Inflammatory macrophage treated with lipopolysaccharide for 4 hours (primary cell): ENCODE measurements at places on chromosomes 3 and 15.

DNA sequence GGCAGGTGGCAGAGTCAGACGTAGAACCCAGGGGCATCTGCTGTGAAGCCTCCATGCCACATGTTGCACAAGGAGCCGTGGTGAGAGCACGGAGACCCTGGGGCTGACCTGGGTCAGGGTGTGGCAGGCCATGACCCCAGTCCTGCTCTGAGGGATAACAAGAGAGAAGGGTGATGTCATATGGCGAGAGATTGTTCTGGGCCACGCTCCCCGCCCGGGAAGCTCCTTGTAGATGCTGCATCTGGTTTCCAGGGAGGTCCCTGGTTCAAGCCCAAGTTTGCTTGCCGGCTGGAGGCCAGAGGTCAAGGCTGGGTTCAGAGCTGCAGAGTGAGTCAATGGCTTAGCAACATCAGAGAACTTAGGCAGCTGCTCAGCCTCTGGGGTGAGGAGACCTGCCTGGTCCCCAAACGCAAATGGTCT, 17.3 kb downstream of the FGD5 start:
- DNase-seq: no peak

- DNase-seq: peak; percentile 61
These were observed at the start of gene CIB2 for GRCh38 chr15:78131295-78132061. TSS of gene CIB2 (minus strand) at chr15:78131445. CDS start at chr15:78131215, 230 bp downstream.

GRCh38 chr15:34729886-34730285, 24.9 kb downstream of the GJD2 start:
- no peak for DNase-seq

- no peak for DNase-seq
These were observed 32.4 kb upstream of the SNX4 start for GRCh38 chr3:125552401-125552800.

DNA sequence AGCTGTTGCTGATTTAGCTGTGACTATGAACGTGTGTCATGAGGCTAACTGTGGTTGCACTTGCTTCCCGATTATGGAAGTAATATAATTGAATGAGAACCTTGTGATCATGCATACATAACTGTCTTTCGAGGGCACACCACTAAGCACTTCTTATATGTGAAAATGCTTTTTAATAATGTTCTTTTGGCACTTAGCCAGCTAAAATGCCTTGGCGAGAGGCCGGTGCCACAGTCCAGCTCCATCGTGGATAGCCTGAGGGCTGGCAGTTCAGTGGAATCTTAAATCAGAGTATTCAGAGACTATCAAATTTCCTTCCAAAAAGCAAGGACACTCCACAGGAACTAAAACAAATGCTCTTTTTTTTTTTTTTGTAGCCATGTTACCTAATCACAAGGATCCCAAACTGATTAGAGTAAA, 161.6 kb upstream of the FRMD4B start:
- DNase-seq: peak; percentile 73

- peak; percentile 79 for DNase-seq
These were observed 28.4 kb downstream of the IRAK2 start for GRCh38 chr3:10192953-10193691.

GRCh38 chr3:110625201-110625747, 446.3 kb upstream of the NECTIN3 start:
- no peak for DNase-seq

GRCh38 chr3:30492322-30493192, 113.8 kb upstream of the TGFBR2 start:
- peak; percentile 69 for DNase-seq

GRCh38 chr3:100231668-100232067, 29.1 kb upstream of the TBC1D23 start:
- DNase-seq: no peak

DNA sequence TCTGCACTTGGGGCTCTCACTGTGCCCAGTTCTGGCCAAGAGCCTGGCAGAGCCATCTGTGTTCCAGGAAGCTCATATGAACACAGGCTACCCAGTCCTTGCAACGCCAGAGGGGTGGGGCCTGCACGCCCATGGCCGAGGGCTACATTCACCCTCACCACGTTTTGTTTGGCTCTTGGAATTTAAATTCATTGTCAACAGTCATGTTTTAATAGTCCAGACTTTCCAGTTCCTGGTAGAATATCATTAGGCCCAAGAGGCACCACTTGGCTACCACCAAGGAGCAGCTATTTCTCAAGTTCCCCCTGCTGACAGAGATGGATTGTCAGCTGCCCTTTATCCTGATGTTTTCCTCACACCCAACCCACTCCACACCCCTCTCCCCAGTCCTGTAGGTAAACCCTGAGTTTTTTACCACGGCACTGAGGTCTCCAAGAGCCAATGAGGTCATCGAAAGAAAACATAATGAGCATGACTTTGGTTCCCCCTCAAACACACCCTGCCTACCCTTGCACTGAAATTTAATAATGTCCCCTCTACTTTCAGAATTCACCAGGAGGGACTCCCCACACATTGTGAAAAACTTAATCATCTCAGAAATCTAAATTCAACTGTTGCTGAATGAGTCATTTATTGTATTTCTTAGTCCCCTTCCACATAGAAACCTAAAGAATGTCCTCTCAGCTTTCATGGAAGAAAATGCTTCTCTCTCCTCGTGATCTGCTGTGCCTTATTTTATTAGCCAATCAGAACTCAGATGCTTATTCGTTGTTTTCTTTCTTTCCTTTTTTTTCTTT, 125.1 kb downstream of the SHQ1 start:
- peak; percentile 6 for DNase-seq

DNA sequence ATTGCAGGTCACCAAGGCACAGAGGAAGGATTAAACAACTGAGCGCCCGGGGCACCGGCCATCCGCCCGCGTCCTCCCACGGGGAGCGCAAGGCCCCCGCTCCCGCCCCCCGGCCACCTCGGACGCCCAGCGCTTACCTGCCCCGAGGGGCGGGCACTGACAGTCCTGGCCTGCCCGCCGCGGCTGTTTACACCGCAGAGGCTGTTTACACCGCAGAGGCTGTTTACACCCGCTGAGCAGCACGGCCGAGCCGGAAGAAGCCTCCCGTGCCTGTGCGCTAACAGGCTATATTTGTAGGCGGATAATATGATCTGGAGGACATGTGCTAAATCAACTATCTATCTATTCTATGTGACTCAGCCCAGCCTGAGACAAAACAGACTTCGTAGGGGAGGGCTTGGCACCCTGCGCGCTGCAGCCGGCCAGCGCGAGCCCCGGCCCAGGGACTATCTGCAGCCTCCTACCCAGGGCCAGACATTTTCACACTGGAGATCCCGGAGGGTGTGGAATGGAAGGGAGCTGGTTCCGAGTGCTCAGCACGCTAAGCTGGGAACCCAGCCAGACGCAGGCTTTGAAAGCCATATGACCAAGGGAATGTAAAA, at the start of gene LRRC2:
LRRC2 (minus strand) TSS at position 263 of the 602 bp plus-strand sequence. CDS start 14,711 bp downstream, outside the sequence.
- no peak for DNase-seq

- no peak for DNase-seq
These were observed 18.5 kb upstream of the LMCD1 start for GRCh38 chr3:8482960-8483665.

GRCh38 chr3:127698691-127699415, 26.1 kb downstream of the ABTB1 start:
- no peak for DNase-seq

GRCh38 chr3:192013110-192013509, 552.1 kb downstream of the PYDC2 start:
- DNase-seq: no peak
